Activated naive CD4-positive, alpha-beta T cell treated with anti-CD3 and anti-CD28 coated beads, Interleukin-2, amount 50 U/mL, for 16 hours (primary cell): ENCODE measurements at places on chromosomes 6 and 20.
A peak's percentile ranks its signal among the peaks of the same experiment; 100 is the strongest.

DNA sequence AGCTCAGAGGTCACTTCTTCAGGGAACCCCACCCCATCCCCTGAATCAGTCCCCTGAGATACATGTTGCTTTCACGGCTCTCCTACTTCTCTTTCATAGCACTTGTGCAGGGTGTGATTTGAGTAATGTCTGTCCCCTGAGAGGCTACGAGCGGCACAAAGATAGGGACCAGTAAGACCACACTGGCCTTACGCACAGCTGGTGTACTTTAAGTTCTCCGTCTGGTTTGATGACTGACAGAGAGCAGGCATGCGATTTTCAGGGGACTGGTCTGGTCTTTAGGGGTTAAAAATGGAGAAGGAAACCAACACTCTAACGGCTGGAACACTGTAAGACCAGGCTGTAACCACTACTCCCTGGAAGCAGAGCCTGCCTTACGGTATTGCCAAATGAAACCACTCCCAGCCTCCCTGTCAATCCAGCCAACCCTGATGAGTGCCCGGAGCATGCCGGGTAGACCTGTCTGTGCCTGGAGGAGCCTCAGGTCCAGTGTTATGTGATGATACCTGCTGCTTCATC is 47.1 kb downstream of the ELMO2 start:
- DNase-seq = no peak

GRCh38 chr6:27288136-27289044 is 23.7 kb downstream of the POM121L2 start:
- DNase-seq = no peak

- no peak for DNase-seq
These were observed 11.4 kb downstream of the CTSZ start for GRCh38 chr20:58995461-58996225.

DNA sequence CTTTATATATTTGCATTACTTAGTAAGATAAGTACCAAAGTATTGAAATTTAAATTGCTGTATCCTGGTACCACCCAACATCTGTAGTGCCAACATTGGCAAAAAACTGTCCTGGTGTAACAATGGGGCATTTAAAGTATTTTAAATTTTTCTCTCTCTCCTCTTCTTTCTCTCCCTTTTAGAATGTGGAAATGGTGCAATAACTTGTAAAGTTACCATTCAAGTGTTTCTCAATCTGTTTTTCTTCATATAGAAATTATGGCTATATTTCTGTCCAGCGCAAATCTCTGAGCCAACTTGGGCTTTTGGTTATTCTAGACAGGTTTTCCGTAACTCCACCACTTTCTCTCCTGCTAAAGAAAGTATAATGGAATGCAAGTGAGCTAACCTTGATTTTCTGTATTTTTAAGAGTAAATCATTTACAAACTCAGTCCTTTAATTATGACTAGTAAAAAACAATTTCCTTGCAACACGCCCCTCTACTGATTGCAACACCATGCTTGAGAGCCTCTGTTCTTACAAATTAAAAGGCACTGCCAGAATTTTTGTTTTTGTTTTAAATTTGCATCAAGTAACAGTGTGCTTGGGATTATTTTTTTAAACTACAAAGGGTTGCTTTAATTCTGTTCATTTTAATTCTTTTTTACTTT is 324.2 kb upstream of the CITED2 start:
- no peak for DNase-seq

DNA sequence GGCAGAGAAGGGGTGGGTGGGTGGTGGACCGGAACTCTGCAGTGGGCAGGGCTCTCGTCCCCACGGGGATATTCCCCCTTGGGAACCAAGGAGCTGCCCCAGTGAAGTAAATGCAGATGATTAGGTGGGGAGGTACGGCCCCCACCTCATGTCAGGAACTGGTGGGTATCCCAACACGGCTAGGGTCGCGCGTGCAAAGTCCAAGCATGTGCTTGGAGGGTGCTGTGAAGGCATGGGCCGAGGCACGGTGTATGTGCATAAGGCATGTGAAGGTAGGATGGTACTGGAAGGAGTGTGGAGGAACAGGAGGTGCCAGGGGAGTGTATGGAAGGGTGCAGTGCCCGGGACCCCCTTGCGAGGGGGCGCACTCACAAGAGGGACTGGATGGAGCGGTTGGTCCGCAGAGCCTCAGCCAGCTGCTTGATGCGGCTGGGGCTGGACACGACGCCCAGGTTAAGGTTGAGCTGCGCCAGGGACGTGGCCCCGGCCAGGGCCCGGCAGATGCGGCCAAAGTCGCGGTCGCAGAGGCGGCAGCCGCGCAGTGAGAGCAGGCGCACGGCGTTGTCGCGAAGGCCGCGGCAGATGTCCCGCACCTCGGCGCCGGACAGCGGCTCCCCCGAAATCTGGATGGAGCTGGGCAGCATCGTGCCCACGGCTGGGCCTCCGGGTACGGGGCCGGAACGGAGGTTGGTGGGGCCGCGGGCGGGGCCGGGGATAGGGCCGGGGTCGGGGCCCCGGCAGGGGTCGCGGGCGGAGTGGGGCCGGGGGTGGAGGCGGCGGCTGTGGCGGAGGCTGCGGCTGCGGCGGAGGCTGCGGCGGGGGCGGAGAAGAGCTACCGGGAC is 783 bp downstream of the LRRC73 start:
- no peak for DNase-seq

DNA sequence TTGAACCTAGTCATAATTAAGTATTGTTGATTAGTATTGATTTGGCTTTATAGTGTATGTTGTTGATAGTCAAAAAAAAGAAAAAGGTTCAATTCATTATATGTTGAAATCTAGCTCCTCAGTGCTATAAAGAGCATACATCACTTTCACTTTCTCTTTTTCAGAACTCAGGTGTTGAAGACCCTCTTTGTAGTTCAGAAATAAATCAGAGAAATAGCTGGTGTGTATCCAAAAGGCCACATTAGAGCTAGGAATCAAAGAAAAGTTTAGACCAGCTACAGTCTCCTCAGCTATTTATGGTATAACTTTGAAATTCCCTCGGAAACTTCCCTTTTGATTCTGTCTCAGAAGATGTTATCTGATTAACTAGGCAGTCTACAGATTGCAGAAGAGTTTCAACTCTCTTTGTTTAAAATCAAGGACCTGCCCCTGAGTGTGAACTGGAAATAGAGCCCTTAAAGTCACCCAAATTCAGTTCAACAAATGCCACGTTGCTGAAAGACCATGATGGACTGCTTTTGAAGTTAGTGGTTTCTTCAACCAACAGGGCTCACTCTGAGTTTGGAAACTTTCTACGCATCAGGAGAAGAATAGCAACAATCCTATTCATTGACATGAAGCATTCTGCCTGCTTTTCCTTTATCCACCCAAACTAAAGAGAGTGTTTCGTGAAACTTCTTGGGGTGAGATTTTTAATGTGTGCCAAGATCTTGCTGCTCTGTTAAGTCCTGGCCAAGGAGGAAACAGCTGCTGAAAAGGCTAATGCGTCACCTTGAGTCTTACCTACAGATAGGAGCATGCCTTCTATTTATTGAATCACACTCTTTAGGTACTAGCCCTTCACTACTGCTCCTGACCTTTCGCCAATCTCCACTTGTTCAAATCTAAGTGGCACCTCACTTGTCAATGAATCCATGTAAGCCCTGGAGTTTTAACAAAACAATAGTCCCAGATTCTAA is 111.7 kb downstream of the TNFRSF21 start:
- no peak for DNase-seq

GRCh38 chr20:50594231-50594590 is 84.0 kb downstream of the PTPN1 start:
- DNase-seq = no peak

DNA sequence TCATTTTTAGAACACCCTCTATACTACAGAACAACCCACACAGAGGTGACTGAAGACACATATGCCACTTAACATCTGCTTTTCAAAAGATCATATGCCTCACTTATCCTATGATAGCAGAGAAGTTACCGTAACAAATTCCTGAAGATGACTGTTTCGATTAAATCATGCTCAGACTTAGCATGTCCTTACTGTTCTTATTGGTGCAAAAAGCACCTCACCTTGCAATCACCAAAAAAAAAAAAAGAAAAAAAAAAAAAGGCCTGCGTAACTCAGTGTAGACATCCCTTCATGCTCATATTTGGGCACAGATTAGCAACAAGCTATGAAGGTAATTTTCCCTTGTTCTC is 17.7 kb upstream of the DST start:
- no peak for DNase-seq

DNA sequence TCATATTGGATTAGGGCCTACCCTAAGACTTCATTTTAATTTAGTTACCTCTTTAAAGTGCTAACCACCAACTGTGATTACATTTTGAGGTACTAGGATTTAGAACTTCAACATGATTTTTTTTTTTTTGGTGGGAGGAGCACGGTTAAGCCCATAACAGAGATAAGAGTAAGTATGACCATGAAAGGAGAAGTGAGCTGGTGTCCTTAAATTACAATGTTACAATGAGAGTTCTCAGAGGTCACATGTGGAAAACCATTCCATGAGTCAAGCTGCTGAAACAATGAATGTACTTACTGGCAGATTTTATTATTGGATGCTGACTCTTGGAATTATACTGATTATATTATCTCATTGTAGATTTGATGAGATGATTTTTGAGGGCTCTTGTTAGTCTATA is 779.3 kb upstream of the CITED2 start:
- no peak for DNase-seq

DNA sequence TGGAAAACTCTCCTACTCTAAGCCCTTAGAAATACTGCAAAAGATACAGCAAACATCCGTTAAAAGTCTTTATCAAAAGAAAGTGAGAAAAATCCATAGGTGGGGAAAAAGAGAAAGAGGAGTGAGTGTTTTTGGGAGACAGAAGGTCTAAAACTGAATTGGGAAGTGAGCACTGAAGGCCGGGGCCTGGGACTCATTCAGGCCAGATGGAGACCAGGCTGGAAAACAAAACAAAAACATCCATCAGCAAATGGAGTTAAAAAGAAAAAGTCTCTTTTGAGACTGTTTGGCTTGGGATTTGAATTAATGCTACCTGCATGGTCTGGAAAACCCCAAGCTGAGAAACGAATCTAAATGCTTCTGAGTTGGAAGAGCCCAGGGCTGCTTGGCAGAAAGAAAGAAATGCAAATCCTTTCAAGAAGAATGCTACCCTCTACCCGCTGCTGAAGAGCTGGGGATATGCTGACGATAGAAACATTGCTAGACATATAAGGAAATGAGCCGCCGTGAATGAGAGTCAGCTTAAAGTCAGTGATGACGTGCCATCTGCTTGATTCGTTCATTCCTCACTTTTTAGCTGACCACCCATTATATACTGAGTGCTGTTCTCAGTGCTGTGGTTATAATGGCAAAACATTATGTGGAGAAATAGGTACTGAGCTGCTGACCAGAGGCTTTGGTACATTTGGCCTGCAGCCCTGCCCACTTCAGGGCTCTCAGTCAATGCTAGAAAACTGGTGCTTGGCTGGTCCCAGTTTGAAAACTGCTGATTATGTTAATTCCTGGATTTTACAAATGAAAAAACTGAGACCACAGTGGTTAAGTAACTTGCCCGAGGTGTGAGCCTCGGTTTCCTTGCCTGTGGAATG is 28.0 kb upstream of the TULP4 start:
- no peak for DNase-seq

- no peak for DNase-seq
These were observed 43.4 kb upstream of the ATXN1 start for GRCh38 chr6:16804546-16805242.

DNA sequence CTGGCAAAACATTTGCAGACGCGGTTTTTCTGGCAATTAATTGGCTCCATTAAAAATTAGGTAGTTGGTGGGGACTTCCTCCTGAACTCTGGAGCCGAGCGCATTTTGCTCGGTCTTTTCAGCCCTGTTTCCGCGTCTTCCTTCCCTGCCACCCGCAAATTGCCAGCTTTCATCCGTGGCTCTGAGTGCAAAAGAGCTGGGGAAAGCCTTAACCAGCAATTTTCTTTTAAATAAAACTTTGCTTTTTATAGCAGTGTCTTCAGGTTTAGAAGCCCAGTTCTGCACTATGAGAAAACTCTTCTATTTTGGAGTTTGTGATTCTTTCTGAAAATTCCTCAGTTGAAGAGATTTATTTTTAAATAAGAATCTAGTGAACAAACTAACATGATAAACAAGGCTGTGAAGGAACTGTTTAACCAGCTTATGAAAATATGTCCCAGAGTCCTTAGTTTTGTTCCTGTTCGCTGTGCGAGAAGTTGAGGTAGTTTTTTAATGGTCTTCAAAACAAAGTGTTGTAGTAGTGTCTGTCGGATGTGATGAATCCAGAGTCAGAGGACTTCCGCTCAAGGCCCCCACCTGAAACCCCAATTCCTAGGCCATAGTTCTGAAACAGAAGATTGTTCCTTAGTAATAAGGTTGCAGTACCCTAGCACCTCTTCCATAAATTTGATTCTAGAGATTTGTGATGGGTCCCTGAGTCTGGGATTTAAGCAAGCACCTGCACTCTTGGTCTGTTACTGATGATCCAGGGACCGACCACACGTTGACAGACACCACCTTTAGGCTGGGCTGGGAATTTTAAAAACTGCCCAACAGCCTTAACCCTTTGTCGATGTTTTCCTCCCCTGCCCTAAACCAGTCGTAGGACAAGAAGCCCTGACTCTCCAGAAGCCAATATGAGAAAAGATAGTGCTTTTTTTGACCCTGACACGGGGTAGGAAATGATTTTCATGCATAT is 950 bp downstream of the KCTD20 start:
- no peak for DNase-seq

GRCh38 chr6:103284835-103285234 is 1574.9 kb downstream of the HACE1 start:
- no peak for DNase-seq

DNA sequence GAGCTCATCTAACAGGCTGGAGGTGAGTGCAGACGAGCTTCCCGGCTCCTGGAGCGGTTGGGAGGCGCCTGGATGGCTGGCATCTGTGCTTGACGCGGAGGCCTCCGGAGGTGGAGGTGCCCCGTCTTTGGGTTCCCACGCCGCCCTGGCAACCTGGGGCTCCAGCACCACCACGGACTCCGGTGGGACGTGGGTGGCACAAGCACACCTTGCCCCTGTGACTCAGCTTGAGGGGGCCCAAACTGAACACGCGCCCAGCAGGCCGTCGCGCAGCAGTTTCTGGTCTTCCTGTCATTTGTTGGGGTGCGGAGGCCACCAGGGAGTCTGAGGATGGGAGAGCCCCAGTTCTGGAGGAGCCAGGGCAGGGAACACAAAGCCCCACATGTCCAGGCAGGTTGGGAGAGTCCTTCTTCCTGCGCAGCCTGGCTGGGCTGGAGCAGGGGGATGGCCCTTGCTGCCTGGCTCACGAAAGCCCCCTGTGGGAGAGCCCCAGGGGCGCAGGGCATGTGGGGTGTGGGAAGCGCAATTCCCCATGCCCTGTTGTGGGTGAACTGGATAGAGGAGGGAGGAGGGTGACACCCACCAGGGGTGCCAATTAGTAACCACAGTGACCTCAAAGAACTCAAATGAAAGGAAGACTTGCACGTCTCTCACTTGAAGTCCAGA is 1378.6 kb upstream of the DEFB115 start:
- DNase-seq = peak; percentile 14

- no peak for DNase-seq
These were observed 198.8 kb upstream of the CDYL start for GRCh38 chr6:4577406-4577805.

- DNase-seq = no peak
These were observed 22.8 kb downstream of the FYN start for GRCh38 chr6:111850295-111850937.

- no peak for DNase-seq
These were observed 14.5 kb downstream of the STX16 start for GRCh38 chr20:58665606-58666005.

- DNase-seq = no peak
These were observed 203.7 kb downstream of the NFATC2 start for GRCh38 chr20:51338692-51339440.
